Fibroblast of the aortic adventitia (primary cell): ENCODE measurements at places on chromosomes 5 and 9. TPM values are rescaled to one million over a fixed set of nuclear protein-coding genes. Genes with fewer than 3 reads are reported as not detected.

The SPARC gene
- 1,011 and 5,653 TPM in 2 replicates for total RNA-seq

The CARTPT gene
- not detected in 2 replicates for total RNA-seq

The PCDHB2 gene
- total RNA-seq: 0.36 and 0.82 TPM in 2 replicates

The RNF208 gene
- total RNA-seq: 0.45 TPM in 1 of 2 replicates, not detected in the other

The KIAA1958 gene
- 1.4 and 2.9 TPM in 2 replicates for total RNA-seq

The C9orf50 gene
- total RNA-seq: 0.98 TPM in 1 of 2 replicates, not detected in the other

- DNase-seq: no peak
Measured at GRCh38 chr9:124496075-124496449, 11.1 kb downstream of the NR5A1 start.

DNA sequence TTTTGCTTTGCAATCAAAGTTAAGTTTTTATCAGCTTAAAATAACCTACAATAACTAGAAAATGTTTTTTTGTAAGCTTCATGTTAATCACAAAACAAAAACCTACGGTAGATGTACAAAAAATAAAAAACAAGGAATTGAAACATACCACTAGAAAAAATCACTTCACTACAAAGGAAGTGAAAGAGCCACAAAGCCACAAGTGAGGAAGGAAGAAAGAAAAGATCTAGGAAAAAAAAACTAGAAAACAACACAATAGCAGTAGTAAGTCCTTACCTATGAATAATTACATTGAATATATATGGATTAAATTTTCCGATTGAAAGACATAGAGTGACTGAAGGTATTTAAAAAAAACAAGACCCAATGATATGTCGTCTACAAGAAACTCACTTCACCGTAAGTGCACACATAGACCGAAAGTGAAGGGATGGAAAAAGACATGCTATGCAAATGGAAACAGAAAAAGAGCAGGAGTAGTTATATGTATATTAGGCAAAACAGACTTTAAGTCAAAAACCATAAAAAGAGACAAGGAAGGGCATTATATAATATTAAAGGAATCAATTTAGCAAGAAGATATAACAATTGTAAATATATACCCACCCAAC is 13.4 kb upstream of the ZDHHC21 start:
- DNase-seq: no peak

GRCh38 chr5:8350644-8351339 is 481.8 kb downstream of the MTRR start:
- DNase-seq: no peak

GRCh38 chr9:5801739-5802113 is 31.2 kb downstream of the ERMP1 start:
- no peak for DNase-seq

- DNase-seq: no peak
Measured at GRCh38 chr9:105835721-105836120, 141.4 kb downstream of the TMEM38B start.

DNA sequence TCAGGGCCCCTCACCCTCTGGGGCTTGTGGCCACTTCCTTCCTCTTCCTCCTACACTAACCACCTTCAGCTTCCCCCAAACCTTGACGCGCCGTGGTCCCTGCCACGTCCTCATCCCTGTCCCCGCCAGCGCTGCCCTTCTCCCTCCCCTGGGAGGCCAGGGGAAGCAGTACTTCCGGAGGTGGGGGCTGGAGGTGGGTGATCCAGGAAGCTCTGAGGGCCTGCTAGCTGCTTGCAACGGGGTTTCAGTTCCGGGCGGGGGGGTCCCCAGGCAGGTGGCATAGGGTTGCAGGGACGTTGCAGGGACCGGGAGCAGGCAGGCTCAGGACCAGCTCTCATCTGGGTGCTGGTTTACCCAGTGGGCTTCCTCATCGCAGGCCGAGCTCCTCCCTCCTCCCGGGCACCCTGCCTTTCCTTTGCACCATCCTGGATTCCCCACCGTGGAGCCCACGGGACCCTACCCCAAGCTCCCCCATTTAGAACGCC is 70.0 kb downstream of the RXRA start:
- no peak for DNase-seq

DNA sequence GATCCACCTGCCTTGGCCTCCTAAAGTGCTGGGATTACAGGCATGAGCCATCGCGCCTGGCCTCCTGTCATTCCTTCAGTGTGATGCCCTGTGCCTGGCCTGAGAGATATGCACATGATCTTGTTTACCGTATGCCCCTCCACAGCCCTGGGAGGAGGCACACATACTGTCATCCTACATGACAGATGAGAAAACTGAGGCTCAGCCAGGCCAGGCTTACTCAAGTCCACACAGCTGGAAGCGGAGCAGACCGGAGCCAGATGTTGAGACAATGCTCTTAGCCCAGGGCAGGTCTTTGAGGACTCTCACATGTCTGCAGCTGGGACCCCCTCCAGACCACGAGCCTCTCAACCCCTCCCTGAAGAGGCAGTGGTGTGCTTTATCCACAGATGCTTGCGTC is 38.7 kb upstream of the SH3PXD2B start:
- peak; percentile 12 for DNase-seq

DNA sequence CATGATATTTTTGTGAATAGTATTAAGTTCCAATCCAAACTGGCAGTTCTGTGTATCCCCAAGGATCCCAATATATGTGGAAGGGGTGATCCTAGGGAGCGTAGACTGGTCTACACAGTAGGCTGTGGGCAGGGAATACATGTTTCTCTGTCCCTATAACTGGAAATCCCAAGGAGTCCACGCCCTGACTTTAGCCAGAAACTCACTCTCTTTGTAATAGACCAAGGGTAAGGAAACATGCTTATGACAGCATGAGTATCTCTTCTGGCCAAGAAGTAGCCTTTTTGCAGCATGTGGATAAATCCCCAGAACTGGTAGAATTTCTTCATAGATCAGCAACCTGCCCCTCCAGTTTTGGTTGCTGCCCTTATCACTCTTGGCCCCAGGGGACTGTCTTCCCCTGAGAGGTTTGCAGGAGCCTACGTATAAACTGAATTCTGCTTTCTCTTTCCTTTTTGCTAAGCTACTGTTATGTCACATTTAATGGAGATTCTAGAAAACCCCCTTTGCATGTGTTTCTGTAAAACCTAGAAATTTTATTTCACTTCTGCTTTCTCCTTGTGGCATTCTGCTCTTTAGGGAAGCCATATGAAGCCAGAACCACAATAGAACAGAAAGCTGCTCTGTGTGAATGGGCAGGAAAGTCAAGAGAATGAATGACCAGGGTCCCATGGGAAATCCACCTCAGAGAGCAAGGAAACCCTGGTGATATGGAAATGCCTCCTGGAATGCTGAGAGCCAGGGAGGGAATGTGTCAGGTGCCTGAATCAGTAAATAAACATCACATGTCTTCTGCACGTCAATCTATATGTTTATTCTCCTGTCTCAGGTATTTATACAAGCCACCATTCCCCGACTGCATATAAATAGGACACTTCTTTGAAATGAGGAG is 3.5 kb downstream of the IFNA2 start:
- DNase-seq: peak; percentile 1

- no peak for DNase-seq
Measured at GRCh38 chr5:160627921-160628618, 206.4 kb downstream of the PTTG1 start.

GRCh38 chr5:151200913-151201595 is 22.8 kb downstream of the CCDC69 start:
- DNase-seq: no peak

DNA sequence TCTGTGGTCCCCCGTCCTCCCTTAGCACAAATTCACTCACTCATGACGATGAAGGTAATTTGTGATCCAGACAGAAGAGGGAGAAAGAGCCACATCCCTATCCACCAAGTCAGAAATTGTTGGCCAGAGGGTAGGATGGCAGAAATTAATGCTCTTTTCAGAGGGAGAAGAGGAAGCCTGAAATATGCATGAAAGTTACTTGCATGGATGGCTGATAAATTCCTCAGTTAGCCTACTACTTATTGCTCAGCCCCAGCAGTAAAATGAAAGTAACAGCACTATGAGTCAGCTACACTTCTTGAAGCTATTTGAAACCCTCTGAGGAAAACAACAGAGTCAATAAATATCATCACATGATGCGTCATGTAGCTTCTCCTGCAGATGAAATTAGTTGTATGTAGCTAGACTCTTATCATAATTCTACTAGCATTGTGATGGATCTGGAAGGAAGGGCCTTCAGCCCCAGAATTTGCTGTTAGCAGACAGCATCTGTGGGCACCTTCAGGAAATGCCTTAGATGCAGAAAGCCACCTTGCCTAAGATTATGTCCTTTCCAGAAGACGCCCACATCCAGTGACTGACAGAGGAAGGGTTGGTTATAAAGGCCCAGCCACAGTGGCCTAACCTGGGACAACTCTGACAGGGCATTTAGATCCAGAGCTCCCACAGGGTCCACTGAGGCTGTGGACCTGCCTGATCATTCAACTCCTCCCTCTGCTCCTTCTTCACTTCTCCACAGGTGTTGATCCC is 81.2 kb upstream of the CCDC112 start:
- peak; percentile 89 for DNase-seq

- DNase-seq: peak; percentile 25
Measured at GRCh38 chr5:108935611-108936010, 187.9 kb downstream of the FER start.

- no peak for DNase-seq
Measured at GRCh38 chr5:120134944-120135343, 329.2 kb upstream of the PRR16 start.

- DNase-seq: no peak
Measured at GRCh38 chr5:153594785-153595184, 104.3 kb downstream of the GRIA1 start.

DNA sequence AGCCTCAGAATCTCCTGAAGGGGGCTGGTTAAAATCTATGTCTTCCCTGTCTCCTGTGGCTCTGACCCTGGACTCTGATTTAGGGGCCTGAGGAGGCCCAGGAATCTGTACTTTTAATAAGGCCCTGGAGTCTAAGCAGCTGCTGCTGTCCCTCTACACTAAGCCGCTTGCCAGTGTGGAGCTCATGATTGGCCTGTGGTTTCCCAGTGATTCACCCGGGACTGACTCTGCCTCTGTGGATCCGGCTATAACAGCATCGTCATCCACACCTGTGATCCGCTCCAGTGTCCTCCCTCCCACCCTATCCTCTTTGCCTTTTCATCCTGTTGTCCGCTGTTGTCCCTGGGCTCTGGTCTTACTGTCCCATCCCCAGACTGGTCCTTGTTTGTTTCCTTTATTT is 3.7 kb downstream of the SLC31A2 start:
- peak; percentile 37 for DNase-seq

DNA sequence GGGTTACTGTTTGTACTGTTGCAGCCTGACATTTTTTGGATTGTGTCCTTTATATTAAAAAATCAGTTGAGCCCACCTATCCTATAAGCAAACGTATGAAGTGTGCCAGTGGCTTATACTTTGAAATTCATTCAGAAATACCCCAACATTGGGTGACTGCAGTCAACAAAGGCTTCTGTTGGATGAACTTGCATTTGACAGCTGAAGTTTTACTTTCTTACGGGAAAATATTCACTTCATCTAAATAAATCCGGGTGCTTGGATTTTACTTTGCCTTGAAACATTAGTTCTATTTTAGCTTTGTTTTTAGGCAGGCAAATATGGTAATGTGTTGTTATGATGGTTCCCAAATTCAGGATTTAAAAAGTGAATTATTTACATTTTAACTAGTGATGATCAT is 21.7 kb downstream of the EXOSC2 start:
- DNase-seq: no peak

DNA sequence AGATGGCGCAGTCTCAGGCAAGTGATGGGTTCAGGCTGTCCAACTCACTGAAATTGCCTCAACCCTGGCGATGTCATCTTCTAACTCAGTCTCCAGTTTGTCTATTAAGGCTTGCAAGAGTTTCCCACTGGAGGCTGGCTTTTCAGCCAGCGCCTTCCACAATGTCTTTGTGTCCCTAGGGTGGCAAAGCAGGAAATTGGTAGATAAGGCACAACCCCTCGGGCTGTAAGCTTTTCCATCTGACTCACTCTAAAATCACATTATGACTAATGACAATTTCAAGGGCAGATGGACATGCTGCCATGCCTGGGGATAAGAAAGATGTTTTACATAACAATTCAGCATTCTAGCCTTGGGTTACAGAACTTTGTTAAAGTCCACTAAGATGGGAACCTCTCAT is 61.9 kb downstream of the MROH2B start:
- peak; percentile 49 for DNase-seq
